ENCODE measurements at places on chromosomes 6 and 20. TPM values are rescaled to one million over a fixed set of nuclear protein-coding genes. Genes with fewer than 3 reads are reported as not detected.

GRCh38 chr20:39214828-39215227 is 252.7 kb downstream of the DHX35 start:
- DNase-seq, result no peak

- DNase-seq, result peak; percentile 4
Observed at GRCh38 chr20:50584687-50585086, 74.5 kb downstream of the PTPN1 start.

GRCh38 chr6:33708516-33709204 is 2.8 kb downstream of the UQCC2 start:
- DNase-seq, result no peak

DNA sequence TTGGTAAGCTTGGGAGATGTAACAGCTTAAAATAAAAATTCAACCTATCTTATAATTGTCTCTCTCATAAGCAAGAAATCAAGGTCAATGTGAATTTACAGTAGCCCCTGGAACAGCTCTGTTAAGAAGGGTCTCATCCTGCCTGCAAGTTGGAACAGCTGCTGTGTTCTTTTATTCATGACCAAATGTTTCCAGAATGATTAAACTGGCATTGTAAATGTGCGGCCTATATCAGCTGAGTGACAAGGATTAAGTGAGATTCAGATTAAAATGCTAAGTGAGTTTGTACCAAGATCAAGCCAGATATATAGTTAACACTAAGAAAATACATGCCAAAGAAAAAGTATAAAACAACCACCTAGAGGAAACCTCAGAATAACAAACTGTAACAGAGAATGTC is 45.3 kb upstream of the NRSN1 start:
- no peak for DNase-seq

- no peak for DNase-seq
Observed at GRCh38 chr20:7728338-7728737, 211.9 kb downstream of the HAO1 start.

GRCh38 chr20:7691647-7692269 is 248.5 kb downstream of the HAO1 start:
- no peak for DNase-seq

The NKX2-4 gene
- total RNA-seq, result not detected

- no peak for DNase-seq
Observed at GRCh38 chr6:156062091-156062563, 606.5 kb upstream of the NOX3 start.

The BMP6 gene
- total RNA-seq, result 4.9 TPM

The C6orf58 gene
- total RNA-seq, result 1.6 TPM

DNA sequence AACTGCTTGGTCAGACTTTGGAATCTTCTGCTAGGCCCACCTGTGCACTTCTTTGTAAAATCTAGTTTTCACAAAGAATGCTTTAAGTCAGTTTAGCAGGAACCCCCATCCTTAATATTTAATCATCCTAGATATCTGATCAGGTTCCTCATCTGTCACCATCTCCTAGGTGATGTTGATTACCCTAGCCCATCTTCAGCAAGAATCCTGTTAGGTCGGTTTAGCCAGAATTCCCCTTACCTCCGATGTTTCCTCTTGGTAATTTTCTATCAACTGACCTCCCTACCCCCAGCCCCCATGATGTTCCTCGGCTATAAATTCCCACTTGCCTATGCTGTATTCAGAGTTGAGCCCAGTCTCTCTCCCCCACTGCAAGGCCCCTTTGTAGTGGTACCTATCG is 2.7 kb upstream of the ZNF341 start:
- DNase-seq, result no peak

The EPHA7 gene
- 65.6 TPM for total RNA-seq

The TXLNB gene
- 0.82 TPM for total RNA-seq

- DNase-seq, result no peak
Observed at GRCh38 chr20:54556406-54556805, 81.0 kb downstream of the DOK5 start.

The ARHGAP18 gene
- total RNA-seq, result 10.2 TPM

DNA sequence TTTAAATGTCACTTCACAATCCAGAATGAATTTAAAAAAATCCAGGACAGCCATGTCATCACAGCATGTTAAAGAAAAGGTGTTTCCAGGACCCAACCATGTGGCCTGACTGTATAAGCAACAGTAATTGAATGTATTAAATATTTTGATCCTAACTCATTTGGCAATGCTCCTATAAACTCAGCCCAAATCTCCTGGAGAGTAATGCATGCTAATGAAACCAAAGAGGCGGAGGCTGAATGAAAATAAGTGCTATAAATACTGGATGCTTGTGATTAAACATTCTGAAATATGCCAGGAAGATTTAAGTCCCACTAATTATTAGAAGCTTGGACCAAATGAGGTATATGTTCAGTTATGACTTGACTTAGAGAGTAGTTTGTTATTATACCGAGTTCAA is 486.8 kb downstream of the FRK start:
- no peak for DNase-seq

The NKAPL gene
- 3.7 TPM for total RNA-seq

DNA sequence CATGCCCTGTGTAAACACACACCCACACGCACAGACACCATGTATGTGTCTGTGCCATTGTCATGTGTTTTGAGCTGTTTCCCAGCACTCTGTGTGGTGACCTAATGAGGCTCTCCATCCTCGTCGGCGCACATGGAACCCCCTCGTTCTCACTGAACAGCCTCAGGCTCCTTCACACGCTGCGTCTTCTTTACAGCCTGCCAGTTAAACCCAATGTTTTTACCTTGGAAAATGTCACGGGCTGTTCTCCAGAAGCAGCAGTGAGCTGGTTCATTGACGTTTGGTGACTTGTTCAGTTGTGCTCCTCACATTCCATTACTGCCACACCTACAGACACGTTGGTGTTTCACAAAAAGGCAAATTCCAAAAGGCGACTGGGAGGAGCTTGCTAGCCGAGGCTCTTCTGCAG is 201.0 kb upstream of the FOXQ1 start:
- no peak for DNase-seq

DNA sequence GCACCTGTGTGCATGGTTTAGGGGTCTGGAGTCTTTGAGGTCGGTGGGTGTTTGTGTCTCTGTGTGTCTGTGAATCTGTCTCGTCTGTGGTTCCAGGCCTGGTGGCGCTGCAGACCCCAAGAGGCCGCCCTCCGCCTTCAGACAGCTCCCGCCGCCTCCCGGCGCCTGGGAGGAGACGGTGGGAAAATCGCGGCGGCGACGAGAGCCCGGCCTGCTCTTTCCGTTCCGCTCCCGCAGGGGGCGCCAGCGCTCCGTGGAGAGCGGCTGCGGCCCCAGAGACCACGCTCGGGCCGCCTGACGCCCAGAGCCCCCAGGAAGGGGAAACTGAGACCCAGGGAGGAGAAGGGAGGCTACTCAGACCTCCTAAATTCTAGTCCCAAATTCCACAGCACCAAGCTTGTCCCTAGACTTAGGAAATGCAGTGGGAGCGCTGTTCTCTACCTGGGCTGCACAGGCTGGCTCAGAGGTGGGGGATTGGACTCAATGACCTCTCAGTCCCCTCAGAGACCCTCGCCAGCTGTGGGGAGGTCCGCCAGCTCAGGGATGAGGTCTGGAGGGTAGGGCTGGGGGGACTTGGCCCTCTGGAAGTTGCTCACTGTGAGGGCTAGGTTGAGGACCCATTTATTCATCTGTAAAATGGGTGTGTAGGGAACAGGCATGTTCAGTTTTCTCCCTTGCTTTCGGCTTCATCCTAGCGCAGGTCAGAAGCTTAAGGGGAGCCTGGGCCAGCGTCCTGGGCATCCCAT is 36.9 kb upstream of the BLCAP start:
- DNase-seq, result peak; percentile 43

DNA sequence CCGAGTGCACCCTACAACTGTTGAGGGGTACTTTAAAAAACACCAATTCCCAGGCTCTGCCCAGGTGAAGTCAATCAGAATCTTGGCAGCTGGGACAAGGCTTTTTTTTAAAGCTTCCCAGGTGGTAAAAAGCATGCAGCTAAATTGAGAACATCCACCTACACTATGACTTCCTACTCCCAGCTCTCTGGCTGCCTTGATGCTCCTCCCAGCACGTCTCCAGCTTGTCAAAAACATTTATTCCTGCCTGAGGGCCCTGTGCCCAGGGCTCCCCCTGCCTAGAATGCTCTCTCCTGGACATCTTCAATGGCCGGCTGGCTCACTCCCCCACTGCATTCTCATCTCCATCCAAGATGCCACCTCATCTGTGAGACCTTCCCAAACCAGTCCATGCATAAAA is 9.9 kb downstream of the ZBTB24 start:
- DNase-seq, result no peak

- DNase-seq, result no peak
Observed at GRCh38 chr6:166008441-166009369, 158.9 kb downstream of the TBXT start.

The CCN2 gene
- 4.1 TPM for total RNA-seq

DNA sequence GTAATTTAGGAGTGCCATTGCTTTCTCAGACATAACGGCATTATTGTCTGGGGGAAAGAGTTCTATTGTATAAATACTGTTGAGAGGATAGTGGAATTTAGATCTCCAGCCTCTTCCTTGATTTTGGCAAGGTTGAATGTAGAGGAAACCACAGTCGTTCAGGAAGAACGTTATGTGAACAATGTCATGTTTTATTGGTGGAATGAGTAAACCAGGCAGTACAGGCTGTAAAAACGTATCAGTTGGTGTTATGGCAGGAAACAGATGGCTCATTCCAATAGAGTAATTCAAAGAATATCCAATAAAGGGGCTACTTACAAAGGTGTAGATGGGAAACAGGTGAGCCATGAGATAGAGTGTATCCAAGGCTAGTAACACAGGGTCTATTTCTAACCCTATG is 123.6 kb upstream of the SLC35B3 start:
- no peak for DNase-seq

DNA sequence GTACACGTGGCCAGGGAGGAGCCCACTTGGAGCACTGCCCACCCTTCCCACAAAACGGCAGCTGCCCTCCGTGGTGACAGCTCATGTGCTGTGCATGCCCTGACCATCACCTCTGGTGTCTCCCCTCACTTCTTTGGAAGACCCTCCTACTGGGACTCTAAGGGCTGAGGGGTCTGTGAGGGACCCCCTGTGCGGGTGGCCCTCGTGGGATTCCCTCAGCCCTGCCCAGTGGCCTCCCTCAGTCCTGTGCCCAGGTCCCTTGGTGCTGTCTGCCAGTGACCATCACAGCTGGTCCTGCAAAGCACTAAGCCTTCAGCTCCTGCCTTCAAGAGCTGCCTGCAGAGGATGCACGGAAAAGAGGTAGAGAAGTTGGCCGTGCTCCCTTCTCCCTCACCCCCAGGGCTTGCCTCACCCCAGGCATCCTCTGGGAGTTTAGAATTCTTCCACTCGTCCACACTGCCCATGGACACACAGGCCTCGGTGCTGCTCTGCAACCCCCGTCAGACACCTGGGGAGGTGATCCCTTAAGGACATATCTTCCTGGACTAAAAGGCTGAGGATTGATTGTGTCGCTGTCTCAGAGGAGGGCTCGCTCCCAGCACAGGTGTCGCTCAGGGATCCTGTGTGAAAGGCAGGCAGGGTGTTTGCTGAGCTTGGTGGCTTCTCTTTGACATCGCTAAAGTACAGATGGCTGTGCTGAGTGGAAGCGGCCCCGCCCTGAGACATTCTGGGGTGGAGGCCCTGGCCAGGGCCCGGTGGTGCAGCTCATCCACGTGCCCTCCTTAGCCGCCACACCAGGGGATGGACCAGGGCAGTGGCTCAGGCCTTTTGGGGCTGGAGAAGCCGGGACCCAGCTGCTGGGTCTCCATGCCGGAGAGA is 119.5 kb upstream of the FRMD1 start:
- DNase-seq, result no peak

DNA sequence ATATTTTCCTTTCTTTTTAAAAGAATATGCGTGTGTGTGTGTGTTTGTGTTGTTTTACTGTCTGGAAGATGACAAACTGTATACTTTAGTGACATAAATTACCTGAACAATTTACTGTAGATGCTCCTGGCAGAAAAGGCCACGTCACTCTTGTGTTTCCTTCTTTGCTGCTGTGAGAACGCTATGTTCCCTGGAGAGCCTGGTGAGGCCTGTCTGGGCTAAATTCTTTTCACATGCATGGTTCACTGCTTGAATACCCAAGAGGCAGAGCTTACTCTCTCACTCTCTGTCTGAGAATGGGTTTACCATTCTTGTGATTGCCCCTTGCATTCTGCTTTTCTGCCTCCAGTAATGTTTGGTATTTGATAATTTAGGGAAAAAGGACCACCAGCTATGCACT is 64.3 kb downstream of the EDN1 start:
- DNase-seq, result no peak

- no peak for DNase-seq
Observed at GRCh38 chr20:5020760-5021159, 19.4 kb upstream of the SLC23A2 start.

The DOK5 gene
- 236 TPM for total RNA-seq

The DNAH8 gene
- total RNA-seq, result under 0.01 TPM

DNA sequence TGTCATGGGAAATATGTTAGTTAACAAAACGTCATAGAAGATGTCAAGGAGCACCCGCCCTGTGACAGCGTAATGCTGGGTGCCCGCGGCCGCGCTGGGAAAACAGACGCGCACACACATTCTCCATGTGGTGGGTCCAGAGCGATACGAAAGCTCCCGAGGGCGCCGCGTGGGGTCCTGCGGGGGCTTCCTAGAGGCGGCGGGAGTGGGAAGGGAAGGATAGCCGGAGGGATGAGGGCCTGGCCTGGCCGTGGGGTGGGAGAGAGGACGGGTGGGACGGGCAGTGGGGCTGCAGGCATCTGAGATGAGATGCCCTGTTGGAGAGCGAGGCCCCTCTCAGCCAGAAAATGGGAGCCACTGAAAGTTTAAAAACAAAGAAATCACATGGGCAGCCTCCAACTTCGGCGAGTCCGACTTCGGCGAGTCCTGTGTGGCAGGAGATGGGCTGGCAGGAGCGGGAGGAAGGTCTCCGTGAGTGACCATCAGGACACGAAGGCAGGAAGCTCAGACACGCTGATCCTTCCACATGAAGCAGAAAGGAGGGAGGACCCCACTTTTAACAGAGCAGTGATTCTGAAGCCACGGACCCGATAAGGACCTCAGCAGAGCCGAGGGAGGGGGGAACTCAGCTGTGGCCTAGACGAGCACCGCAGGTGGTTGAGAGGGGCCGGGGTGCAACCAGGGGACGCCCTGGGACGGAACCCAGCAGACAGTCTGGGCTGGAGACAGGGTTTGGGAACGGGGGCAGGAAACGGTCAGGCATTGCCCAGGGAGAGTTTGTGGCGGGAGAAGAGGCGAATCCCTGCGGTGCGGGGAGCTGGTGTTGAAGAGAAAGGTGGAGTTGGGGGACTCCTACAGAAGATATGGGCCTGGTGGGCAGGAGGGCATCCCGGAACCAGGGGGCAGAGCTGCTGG is 114.1 kb upstream of the FRMD1 start:
- DNase-seq, result no peak

DNA sequence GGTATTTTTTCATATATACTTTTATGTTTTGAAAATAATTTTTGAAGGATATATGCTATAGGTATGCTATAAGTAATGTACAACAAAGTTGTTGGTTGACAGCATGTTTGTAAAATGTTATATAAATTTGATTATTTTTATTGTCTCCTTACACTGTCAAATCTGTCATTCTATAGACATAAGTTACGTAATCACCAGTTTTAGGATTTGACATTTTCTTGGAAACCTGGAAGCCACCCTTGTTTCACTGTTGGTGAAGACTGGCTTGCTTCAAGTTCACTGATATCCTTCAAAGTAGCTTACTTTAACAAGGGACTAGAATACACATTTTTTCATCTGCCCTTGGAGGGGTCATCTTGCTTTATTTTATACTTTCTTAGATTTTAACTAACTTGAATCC is 1288.6 kb upstream of the EYS start:
- DNase-seq, result no peak

The HLA-DPA1 gene
- total RNA-seq, result 1.6 TPM
